Activated CD8-positive, alpha-beta memory T cell treated with anti-CD3 and anti-CD28 coated beads, Interleukin-2, amount 50 U/mL, for 4 hours (primary cell): ENCODE measurements at places on chromosomes 13 and 19.

- no peak for DNase-seq
Observed at GRCh38 chr13:66329988-66330451, 900.1 kb downstream of the PCDH9 start.

DNA sequence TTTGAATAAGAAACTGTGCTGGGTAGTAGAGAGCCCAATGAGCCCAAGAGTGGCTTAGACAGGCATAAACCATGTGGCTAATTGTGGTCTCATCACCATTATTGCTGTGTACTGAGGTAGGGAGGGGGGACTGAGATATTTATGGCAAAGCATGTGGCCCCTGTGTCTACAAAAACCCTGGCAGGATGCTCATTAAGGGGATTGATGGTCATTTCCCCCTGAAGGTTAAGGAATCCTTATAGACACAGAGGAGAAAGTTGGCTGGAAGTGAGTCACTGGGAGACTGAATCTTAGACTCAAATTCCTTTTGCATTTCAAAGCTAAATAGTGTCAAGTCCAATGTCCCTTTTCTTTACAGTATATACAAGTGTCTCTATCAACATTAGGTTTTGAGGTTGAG lies 9.8 kb upstream of the DACT3 start:
- DNase-seq, result no peak

- no peak for DNase-seq
Observed at GRCh38 chr13:90768116-90768515, 579.4 kb upstream of the MIR17HG start.

- no peak for DNase-seq
Observed at GRCh38 chr13:46171217-46171616, 10.8 kb downstream of the LCP1 start.

DNA sequence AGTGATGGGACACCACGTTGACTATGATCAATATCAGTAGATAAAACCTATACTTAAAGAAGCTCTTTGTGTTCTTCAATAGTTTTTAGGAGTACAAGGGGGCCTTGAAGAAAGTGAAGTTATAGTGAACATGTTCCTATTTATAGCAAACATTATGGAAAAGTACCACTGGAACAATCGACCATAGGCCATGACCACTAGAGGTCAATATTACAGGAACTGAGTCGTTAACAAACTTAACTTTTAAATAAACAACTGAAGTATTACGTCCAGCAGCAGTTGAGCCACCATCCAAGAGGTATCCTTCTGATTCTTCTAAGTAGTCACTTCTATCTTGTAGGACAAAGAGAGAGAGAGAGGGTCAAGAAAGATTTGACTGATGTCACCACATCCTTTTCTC lies 391.0 kb upstream of the SLITRK5 start:
- DNase-seq, result no peak

- no peak for DNase-seq
Observed at GRCh38 chr13:50374517-50374916, 359.3 kb downstream of the KCNRG start.

DNA sequence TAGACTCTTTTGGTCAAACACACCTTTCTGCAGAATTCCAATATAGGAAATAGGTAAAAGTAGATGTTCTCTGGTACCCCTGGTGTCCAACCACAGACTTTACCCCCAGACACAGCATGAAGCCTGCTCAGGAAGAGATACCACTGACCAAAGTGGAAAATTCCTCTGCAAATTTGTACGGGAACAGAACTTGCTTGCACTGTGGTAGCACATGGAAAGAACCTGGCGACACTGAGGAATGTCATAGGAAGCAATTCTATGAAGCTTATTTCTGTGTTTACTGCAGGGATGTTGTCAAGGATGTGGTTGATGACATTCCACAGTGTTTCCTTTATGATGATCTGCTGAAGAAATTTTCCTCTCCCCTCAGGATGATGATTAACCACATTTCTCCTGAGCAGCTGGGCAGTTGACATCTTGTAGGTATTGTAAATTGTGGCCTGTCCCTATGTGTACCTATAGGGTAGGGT lies 48.9 kb upstream of the TNFSF11 start:
- no peak for DNase-seq

DNA sequence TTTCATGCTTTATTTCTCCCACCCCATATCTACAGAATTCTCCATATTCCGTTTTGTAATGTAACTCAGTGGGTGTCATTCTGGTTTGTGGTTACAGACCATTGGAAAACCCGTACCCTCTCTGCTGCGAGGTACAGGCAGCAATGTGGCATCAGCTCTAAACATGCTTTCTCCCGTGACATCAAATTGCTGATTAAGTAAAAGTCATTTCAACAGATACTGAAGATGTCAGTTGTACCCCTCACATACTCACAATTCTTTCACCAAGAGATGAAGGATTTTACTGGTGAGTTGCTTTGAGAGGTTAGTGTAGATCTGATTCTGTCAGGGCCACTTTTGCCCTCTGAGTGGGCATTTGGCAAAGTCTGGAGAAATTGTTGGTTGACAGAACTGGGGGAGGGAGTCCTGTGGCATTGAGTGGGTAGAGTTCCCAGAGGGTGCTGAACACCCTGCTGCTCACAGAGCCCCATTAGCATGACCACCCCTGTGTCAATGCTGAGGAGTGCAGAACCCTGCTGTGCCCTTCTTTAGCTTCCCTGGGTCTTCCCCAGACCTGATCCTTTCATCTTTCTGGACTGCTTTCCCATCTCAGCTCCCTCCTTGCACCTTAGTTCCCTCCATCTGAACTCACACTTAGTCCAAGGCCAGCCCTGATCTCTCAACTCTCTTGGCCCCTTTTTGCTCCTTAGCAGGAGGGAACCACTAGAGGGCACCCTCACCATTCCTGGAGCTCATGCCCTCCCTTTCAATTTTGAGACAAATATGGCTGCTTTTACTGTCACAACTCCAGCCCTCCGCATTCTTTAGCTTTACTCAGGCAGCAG lies 39.9 kb upstream of the CEACAM8 start:
- DNase-seq, result peak; percentile 21

DNA sequence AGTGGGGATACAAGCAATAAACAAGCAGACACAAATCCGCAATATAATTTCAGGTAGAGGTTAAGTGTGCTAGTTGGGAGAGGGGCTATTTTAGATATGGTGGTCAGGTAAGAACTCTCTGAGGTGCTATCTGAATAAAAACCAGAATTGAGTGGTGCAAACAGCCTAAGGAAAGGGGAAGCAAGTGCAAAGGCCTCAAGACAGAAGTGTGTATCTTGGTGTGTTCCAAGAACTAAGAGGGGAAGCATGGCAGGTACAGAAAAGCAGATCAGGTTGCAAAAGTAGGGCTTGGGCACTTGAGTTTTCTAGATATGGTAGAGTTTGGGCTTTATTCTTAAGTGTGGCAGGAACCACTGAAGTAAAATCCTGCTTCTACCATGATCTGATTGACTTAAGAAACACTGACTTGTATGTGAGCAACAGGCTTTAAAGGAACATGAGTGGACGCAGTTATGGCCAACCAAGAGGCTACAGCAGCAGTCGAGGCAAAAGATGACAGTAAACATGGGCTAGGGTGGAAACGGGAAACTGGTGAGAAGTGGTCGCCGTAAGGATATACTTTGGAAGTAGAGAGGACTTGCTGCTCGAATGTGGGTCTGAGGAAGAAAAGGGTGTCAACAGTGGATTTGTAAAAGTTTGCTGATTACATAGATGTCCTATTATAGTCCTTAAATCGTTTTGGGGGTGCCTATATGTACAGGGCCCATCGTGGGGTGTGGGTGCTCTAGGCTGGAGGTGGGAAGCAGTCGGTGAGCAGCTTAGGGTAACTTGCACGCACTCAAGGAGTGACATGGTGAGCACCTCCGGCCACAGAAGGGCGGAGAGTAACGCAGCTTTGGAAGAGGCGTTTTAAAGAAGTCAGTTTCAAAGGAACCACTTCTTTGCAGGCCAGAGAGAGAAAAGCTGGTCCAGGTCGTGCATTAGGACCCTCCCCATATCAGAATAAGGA lies 677 bp downstream of the TGDS start:
- DNase-seq, result peak; percentile 26

DNA sequence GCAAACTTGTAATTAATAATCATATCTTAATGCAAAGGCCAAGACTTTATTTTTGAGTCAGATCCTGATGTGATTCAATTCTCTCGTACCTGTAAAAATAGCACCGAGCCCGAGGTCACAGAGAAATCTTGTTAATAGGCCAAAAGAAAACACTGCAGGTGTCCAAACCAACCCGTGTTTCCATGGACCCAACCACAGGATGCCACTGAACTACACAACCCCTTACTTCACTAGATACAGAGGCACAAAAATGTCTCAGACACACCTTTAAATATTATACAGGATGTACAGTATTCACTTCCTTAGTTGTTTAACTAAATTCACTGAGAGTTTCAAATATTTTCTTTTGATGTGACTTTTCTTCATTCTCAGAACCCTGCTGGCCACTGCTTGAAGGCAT lies 530.9 kb downstream of the MYO16 start:
- DNase-seq, result no peak
